PC-3 (cell line): ENCODE measurements at places on chromosomes 5 and 9. TPM values are rescaled to one million over a fixed set of nuclear protein-coding genes. Genes with fewer than 3 reads are reported as not detected.
A peak's percentile ranks its signal among the peaks of the same experiment; 100 is the strongest.

Gene GFI1B
- not detected in 2 replicates for total RNA-seq

Gene DMGDH
- 0.35 TPM in 1 of 2 replicates, not detected in the other for total RNA-seq

Gene CRAT
- total RNA-seq, result 12.8 and 16.1 TPM in 2 replicates

Gene CNTNAP3B
- 10.3 and 12.5 TPM in 2 replicates for total RNA-seq

Gene SDHA
- 163 and 181 TPM in 2 replicates for total RNA-seq

Gene SH2D3C
- 0.26 and 1.0 TPM in 2 replicates for total RNA-seq

Gene TOR1B
- 11.0 and 12.8 TPM in 2 replicates for total RNA-seq

Gene IL7R
- total RNA-seq, result 7.1 and 7.4 TPM in 2 replicates

DNA sequence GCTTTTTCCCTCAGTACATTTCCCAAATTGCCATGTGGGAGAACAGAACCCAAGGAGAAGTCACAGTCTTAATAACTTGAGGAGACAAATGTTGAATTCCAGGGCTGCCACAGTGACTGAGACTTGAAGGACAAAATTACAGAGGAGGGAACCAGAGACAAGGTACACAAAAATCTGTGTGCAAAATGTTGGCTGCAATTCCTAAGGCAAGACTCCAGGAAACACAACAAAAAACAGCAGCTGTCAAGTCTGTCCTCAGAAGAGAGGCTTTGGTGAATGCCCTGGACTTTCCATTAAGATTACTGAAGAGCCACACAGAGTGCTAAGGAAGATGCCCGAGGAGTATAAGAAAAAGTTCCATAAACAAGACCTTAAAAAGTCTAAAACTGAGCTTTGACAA is 21.1 kb downstream of the AP3B1 start:
- no peak for DNase-seq

- DNase-seq, result peak; percentile 27
Observed at GRCh38 chr9:111839387-111839786, 44.6 kb upstream of the SHOC1 start.

- no peak for DNase-seq
Observed at GRCh38 chr5:150587856-150588595, 52.4 kb upstream of the SYNPO start.

- no peak for DNase-seq
Observed at GRCh38 chr9:78486661-78487060, 189.7 kb downstream of the PSAT1 start.

DNA sequence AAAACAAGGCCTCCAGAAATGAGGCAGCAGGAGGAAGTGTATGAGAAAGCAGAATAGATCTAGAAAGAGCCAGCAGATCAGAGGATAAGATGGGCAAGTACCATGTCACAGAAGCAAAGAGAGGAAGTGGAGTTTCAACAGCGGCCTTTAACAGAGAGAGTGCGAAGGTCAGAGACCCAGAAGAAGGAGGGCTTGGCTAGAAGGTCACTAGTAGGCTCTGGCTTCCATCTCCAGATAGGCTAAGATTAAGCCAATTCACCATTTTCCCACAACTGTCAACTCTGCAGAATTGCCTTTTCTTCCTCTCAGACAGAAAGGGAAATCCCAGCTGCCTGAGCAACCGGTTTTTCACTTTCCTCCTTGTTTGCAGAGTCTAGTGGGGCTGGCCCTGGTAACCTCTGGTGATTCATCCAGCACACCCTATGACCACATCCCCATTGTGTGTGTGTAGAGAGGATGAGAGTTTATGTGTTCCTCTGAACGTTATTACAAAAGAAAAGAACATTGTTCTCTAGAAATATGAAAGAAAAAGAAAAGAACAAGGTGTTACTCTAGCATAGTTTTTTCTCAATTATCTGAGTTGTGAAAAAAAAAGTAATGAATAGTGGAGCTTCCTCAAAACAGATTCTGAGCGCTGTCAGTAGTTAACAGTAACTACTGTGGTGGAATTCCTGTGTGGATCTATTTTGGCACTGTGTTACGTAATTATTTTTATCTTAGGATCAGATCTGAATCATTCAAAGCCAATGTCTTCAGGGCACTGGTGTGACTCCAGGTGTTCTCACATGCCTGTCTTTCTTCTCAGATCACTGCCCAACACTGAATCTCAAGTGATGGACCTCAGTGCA is 220.4 kb downstream of the ARRDC3 start:
- DNase-seq, result peak; percentile 94

GRCh38 chr5:110105692-110106091 is 416.0 kb downstream of the MAN2A1 start:
- DNase-seq, result peak; percentile 13

- peak; percentile 73 for DNase-seq
Observed at GRCh38 chr9:5389109-5389732, 48.5 kb downstream of the PLGRKT start.

GRCh38 chr5:143304836-143305475 is 98.5 kb downstream of the NR3C1 start:
- no peak for DNase-seq

GRCh38 chr5:33938881-33939280 is 2.7 kb downstream of the RXFP3 start:
- no peak for DNase-seq

DNA sequence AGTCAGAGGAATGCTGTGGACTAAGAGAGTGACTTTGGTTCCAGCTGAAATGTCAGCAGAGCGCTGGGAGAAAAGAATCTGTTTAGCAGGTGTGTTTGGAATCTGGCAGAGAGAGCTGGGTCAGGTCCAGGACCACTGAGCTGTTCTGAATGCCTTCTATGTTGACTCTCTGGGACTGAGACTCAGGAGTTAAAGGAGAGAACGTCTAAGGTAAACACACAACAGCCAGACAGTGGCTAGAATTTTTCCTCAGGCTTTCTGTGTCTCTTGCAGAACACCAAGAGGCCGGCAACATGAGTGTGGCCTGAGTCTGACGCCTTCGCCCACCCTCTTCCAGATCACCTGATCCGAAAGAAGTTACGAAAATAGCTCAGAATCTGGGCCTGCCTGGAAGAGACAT is 107.2 kb upstream of the ZNF462 start:
- no peak for DNase-seq

DNA sequence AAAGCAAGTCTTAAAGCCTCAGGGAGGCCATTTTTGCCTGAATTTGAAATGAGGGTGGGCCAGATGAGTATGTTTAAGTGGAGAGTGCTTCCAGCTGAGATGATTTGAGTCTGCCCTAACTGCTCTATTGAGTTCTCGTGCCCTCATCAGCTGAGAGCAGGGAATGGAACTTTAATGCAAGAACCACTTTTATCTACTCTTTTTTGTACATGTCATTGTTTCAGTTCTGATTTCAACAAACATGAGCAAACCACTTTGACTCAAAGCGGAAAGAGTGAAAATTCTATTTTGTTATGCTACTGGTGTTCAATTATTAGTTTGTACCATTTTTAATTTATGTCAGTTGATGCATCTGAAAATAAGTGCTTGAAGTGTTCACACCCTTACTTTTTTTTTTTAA is 35.8 kb downstream of the DCAF10 start:
- no peak for DNase-seq

GRCh38 chr5:51652980-51653379 is 269.7 kb downstream of the ISL1 start:
- peak; percentile 62 for DNase-seq

DNA sequence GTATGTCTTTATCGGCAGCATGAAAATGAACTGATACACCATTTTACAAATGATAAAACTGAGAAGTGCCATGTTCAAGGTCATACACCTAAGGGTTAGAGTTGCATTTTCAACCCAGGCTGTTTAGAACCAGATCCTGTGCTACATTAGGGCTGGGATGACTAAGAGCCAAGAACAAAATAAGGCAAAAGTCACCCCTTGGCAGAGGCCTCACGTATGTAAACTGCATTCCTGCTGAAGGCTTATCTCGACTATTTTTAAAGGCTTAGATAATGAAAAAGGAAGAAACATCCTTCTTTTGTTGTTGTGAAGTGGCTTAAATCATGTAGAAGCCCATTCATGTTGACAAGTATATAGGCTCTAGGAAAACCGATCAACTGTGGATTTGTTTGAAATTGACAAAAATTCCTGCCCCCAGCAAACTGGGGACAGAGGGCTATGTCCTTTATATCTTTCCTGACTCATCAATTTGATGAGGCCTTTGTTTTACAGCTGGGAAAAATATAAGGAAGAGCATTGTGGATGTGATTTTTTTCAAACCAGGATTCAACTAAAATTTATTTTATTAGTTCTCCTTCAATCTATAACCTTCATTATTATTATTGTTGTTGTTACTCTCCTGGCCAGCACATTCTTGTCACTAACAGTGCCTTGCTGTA is 196.5 kb downstream of the SNX18 start:
- DNase-seq, result no peak

DNA sequence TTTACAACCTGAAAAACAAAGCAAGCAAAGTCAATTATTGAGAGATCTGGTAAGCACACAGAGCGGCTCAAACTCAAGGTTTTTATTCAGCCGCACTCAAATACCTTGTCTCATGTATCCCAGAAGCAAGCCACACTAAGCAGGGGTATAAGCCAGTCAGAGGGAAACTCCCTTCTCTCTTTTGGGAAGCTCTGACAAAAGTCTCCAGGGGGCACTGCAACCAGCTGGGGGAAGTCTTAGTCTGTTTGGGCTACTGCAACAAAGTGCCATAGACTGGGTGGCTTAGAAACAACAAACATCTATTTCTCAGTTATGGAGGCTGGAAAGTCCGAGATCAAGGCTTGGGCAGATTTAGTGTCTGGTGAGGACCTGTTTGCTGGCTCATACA is 246.0 kb downstream of the ENC1 start:
- no peak for DNase-seq

DNA sequence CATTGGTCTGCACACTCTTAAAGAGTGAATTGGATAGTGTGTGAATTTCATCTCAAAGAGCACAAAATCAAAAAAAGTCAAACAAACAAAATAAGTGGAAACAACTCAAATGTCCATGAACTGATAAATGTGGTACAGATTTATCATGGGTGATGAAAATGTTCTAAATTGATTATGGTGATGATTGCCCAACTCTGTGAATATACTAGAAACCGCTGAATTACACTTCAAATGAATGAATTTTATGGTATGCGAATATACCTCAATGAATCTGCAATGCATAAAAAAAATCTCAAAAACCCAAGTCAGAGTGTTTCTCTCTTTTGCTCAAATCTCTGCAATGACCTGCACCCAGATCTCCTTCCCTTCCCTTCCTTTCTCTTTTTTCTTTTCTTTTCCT is 64.0 kb downstream of the PRRC1 start:
- no peak for DNase-seq

- no peak for DNase-seq
Observed at GRCh38 chr5:81067406-81067805, 107.2 kb downstream of the RASGRF2 start.

DNA sequence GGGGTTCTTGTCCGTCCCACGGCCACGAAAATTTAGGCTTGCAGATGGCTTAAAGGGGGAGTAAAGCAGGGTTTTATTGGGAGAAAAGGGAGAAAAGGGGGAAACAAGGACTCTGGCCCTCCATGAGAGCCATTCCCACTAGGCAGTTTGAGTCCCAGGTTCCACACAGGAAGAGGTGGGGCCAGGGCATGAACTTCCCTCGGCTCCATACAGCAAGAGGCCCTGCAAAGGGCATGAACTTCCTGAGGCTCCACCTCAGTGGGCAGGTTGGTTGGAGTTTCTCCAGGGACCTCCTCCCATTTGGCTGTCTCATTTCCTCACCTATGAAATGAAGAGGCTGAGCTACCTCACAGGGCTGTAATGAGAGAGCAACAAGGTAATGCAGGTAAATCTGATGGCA is 229.7 kb downstream of the MAT2B start:
- no peak for DNase-seq

- DNase-seq, result no peak
Observed at GRCh38 chr9:87011551-87011950, 64.2 kb upstream of the GAS1 start.

- no peak for DNase-seq
Observed at GRCh38 chr9:128696923-128697707, 5.2 kb upstream of the PKN3 start.

- DNase-seq, result no peak
Observed at GRCh38 chr9:84997472-84997871, 327.9 kb downstream of the NTRK2 start.

GRCh38 chr9:91534374-91534773 is 110.7 kb upstream of the NFIL3 start:
- peak; percentile 72 for DNase-seq

- no peak for DNase-seq
Observed at GRCh38 chr5:122943050-122943698, 93.4 kb downstream of the PPIC start.

DNA sequence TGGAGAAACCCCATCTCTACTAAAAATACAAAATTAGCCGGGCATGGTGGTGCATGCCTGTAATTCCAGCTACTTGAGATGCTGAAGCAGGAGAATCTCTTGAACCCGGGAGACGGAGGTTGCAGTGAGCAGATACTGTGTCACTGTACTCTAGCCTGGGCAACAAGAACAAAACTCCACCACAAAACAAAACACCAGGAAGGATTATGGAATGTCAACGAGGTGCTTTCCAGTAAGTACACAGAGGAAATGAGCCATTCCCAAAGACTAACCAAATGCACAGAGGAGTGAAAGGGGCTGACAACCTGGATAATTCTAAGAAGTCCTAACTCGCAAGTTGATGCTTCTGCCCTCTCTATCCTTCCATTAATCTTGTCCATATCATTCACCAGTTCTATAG is 126.1 kb upstream of the RETREG1 start:
- peak; percentile 16 for DNase-seq

DNA sequence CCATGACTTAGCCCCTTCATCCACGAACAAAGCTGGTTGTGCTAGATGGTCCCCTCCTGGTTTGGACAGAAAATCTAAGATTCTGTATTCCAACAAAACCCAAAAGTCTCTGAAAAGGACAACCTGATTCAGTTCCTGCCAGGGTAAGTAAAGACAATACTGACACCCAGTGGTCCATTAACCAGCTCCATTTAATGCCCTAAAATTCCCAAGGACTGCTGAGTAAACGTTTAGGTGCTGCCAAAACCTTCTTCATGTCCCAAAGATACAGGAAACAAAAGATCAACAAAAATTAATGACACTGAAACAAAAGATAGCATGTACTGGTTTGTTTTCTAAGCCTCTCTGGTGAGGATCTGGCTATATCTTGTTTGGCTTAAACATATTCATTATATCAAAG is 25.3 kb upstream of the PPP1R2B start:
- DNase-seq, result peak; percentile 63

GRCh38 chr9:125764198-125764597 is 17.0 kb downstream of the PBX3 start:
- no peak for DNase-seq

GRCh38 chr5:174694611-174695010 is 29.8 kb upstream of the MSX2 start:
- DNase-seq, result no peak
